ENCODE measurements at places on chromosomes 5 and 9.

DNA sequence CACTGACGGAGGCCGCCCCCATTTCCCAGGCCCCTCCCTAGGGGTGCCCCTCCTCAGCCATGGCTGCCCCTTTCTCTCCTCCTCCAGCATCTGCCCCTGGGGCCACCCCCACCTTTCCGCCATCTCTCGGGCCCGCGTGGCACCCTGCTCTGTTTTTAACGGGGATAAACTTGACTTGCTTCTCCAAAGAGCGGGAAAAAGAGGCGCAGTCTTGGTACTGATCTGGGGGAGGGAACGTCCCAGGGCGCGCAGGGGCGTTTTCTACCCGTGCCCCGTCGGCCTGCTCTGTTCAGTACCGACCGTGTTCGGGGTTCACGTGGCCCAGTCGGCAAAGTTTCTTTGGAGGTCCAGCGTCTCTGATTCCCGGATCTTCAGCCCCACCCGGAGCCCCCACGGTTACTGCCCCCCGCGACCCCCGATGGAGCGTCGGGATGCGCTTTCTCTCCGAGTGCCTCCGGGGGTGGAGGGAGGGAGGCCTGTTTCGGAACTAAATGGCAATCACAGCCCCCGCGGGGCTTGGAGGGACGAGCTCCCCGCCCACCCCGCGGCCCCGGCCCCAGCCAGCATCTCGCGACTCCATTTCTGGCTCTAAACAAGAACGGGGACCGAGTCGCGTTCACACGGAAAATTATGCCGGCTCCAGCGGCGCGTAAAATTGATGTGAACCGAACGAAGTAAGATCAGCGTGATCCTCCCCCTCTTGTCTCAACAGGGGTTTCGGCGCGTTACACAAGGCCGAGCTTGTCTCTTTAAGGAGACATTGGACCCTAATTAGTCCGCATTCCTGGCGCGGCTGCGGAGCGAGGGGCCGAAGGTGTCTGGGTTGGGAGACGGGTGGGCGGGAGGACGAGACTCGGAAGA is 1.1 kb upstream of the TLE4 start:
- no peak for DNase-seq

DNA sequence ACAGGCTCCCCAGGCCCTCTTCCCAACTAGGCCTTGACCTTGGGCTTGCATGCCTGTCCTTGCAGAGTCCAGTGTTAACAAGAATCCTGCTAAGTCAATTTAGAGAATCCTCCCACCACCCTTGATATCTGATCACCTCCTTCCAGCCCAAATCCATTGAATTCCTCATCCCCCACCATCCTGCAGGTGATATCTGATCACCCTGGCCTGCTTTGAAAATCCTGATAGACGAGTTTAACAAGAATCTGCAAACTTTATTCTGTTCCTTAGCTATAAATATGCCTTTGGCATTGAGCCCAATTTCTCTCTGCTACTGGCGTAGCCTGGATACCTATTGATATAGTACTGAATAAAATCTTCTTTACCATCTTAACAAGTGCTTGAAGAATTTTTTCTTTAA is 125.5 kb downstream of the DIRAS2 start:
- peak; percentile 60 for DNase-seq

- no peak for DNase-seq
Observed at GRCh38 chr5:143001764-143002351, 231.7 kb downstream of the ARHGAP26 start.

DNA sequence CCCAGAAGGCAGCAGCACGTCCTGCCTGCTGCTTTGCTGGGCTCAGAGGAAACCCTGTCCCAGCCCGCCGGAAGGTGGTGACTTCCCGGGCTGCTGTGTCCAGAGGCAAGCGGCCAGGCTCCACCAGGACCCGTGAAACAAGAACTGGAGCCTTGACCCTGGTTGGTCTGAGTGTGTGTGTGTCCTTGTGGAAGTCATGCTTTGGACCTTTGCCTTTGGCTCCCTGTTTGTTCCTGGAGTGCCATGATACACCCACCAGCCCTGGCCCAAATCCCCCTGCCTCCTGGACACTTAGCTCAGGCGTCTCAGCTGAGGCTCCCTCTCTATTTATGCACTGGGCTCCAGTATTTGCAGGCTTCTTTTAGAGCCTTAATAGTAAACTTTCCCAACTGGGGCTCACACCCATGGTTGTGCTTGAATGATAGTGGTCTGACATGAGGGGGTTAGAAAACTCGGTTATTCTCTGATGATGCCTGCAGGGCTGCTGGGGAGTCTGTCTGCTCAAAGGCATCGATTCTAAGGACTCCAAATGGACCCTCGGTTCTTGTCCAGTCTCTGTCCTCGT is 72.2 kb downstream of the C9orf50 start:
- no peak for DNase-seq

GRCh38 chr5:121982146-121982892 is 20.5 kb downstream of the SRFBP1 start:
- DNase-seq = no peak

- DNase-seq = no peak
Observed at GRCh38 chr9:114837923-114838322, 32.1 kb upstream of the TNFSF15 start.

- no peak for DNase-seq
Observed at GRCh38 chr9:34663303-34663605, 797 bp upstream of the CCL27 start.

DNA sequence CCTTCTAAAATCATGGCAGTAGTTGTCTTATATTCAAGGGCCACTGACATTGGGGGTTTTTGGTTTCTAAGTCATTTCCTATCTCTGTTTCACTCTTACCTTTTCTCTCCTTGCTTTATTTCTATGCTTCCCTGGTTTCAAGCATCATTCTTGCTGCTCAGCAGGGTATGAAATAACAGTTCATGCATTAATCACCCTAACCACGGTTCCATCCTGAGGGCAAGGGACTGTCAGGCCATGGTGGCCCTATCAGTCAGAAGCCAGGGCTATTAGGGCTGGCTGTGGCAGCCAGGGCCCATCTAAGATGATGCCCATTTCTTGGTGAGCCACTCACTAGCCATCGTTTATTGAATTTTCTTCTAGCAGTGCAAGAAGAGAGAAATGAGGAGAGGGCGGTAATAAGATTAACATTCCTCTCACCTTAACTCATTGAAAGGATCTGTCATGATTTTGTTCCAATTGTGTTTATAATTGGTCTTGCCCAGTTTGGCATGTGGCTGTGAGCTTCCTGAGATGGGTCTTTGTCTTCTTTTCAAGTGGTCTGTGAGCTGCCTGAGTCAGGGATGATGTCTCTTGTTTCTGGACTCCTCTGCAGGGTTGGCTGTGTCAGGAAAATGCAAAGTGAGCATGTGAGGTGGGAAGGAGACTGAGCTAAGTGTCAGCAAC is 45.2 kb downstream of the CYSTM1 start:
- no peak for DNase-seq

GRCh38 chr9:132982458-132982857 is 4.0 kb downstream of the GFI1B start:
- no peak for DNase-seq

DNA sequence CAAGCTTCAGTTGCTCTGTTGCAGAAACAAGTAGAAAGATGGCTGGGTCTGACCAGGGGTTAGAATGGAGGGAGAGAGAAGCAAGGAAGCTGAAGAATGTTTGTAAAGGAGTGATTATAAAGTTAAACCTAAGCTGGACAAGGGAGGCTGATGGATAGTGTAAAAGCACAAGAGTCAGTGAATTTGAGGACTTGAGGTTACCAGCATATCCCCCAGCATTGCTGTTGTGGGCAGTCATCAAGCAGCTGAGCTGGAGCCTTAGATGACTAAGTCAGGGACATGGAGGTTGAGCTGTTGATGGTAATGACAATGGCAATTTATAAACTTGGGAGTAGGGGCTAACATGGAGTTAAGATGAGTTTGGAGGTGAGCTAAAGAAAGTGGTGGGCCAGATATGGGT is 131.5 kb downstream of the ERCC6L2 start:
- DNase-seq = no peak

DNA sequence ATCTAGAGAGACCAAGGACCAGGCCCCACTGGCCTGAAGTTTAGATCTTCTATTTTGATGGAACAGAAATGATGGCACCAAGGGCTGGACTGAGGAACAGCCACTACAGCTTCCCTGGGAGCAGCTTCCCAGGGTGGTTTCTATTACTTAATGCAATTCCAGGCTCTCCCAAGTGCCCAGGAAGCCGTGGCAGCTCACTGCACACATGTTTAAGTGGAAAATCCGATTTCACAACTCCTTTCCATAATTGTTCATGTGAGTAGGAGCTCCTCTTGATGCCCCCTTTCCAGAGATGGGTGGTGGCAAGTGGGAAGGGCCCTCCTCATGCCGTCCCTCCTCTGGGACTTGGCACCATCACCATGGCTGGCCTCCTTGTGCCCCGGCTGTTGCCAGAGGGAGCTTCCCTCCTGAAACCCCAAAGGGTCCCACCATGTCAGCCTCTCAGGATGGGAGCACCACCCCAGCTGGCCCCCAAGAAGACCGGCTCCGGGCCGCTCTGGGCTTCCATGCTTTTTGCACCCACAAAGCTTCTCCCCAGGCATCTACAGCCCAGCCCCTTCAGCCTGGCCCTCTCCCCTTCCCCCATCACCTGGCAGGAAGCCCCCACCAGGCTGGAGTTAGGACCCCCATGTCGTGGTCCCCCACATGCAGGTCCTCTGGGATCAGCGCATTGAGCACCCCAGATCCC is 9.1 kb upstream of the UBAC1 start:
- DNase-seq = no peak

GRCh38 chr5:35477911-35478310 is 139.8 kb upstream of the SPEF2 start:
- no peak for DNase-seq

GRCh38 chr5:100708645-100709171 is 173.5 kb downstream of the FAM174A start:
- no peak for DNase-seq

GRCh38 chr9:38229504-38230155 is 160.6 kb upstream of the SHB start:
- DNase-seq = no peak

DNA sequence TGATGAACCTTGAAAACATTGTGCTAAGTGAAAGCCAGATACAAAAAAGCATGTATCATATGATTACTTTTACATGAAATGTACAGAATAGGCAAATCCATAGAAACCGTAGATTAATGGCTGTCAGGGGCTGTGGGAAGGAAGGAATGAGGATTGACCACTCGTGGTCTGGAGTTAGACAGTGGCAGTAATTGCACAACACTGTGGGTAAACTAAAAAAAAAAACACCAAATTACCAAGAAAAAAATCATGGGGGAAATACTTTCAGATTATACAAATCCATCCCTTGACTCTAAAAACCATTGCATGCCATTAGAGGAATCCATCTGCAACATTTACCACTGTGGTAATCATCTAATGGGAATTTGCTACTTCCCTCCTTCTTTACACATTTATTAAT is 140.0 kb downstream of the SIL1 start:
- DNase-seq = no peak

DNA sequence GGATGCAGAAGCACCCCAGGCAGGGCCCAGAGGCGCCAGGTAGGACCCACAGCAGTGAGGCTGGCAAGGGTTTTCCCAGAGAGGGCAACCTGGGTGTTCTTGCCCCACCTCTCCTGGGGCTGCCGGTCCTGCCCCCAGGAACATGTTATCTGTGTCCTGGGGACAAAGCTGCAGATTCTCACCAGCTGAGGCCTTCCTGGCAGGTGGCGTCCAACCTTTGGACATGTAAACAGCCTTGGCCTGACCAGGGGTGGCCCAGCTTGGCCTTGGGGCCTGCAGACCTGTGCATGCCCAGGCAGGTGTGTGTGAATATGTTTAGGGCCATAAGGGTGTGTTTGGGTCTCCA is 101.8 kb upstream of the LARP1 start:
- no peak for DNase-seq

- DNase-seq = no peak
Observed at GRCh38 chr9:76744336-76744735, 19.9 kb upstream of the PCA3 start.

- DNase-seq = no peak
Observed at GRCh38 chr5:151496041-151496484, 48.7 kb downstream of the SLC36A1 start.

DNA sequence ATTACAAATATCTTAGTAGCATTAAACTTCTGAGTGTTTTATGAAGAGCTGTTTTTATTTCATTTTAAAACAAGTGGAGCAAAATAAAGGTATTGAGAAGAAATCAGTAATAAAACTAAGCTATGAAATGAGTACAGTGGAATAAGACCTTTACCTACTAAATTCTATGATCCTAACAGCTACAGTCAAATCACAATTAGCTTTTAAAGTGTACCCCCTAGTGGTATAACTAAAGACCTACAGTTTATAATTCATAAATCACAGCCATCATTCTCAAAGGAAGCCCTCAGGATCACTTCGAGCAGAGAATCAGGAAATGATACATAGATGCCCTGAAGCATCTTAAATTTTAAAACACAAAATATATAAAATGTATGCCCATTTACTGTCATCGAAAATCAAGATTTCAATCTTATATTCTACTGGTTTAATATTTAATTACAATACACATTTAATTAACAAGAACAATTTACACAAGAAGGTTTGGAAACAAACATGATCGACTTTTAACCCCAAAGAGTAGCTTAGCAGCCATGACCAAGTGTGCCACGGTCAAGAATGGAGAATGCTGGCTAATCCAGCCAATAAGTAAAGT is 12.3 kb downstream of the CCNH start:
- peak; percentile 6 for DNase-seq

GRCh38 chr5:180095545-180095944 is 24.0 kb upstream of the RNF130 start:
- DNase-seq = no peak

- DNase-seq = no peak
Observed at GRCh38 chr5:67156976-67157583, 39.5 kb downstream of the CD180 start.

GRCh38 chr5:143758750-143759149 is 53.2 kb upstream of the HMHB1 start:
- no peak for DNase-seq
